ENCODE measurements at places on chromosomes 7 and 10.

GRCh38 chr10:14975672-14976273 is 16.6 kb downstream of the MEIG1 start:
- DNase-seq: no peak

DNA sequence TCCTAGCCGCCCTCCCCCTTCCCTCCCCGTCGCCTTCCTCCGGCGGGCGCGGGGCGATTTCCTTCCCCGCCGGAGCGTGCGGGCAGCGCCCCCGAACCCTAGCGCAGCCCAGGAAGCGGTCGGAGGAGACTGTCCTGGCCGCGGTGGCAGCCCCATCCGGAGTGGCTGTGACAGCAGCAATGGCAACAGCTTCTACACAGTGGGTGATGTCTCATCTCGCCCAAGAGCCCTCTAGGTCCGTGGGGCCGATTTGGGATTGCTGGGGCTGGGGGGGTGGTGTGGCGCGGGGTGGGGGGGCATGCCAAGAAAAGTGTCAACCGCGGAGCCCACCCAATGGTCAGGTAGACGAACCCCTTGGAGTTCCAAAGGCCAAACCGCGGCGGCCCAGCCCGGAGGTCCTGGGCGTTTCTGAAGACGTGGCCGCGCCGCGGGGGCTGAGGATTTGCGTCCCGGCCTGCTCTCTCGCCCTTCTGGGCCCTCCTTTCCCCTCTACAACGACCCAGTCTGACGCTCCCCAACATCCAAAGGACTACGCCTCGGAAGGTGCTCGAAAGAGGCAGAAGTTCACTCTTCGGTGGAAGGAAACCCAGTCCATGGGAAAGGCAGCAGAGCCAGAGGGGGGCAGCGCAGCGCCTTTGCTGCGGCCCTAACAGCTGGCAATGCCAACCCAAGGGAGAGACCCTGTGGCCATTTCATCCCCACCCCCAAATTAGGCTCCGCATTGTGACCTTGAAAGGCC is 603 bp upstream of the TWIST1 start:
- DNase-seq: no peak

DNA sequence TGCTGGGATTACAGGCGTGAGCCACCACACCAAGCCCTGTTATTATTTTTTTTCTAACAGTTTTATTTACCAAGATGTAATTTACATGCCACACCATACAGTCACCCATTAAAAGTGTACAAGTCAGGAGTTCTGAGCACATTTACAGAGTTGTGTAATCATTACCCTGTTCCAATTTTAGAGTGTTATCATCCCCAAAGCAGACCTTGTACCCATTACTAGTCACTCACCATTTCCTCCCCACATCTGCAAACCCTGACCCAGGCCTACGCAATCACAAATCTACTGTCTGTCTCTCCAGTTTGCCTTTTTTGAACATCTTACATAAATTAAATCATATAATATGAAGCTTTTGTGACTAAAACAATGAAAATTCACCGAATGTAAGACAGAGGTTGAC is 402.9 kb upstream of the FOXK1 start:
- no peak for DNase-seq

DNA sequence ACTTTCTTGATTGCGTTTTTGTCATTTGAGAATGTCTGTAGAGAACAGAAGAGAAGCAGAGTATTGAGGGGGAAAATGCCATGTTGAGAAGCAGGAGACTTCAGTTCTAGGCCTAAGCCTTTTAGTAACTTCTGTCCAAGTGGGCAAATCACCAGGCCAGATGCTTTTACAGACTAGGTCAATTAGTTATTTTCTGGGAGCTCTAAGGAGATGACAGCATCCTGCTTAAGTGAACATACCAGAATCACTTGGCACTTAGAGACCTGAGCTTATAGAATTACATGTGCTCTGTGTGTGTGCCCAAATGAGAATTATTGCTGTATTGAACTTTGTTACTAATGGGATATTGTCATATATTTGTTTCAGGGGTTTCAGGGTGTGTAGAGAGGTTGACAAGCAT is 24.0 kb downstream of the AGK start:
- no peak for DNase-seq

GRCh38 chr10:7293378-7293920 is 117.4 kb downstream of the SFMBT2 start:
- DNase-seq: no peak

DNA sequence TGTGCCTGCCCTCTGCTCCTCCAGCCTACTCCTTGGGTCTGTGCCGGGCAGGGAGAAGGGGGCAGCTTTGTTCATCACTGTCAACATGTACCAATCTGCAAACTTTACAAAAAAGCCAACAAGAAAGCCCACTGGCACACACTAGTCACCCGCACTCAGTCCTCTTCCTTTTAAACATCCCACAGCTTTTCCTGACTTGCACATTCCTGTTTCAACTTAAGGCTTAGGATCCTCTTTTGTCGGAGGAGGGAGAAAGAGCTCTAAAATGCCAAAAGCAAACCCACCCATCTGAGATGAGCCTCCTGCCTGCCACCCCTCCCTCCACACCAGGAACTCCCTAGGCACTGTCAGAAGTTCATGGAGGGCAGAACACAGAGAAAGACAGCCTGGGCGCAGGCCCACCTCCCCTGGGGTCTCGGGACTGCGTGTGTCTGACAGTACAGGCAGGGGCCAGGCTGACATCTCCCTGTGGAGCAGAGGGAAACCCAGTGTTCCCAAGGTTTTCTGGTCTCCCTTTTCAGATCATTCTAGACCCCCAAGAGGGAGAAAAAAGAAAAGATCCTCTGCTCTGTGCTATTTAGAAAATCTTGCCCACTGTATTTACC is 5.4 kb downstream of the PDIA4 start:
- no peak for DNase-seq

DNA sequence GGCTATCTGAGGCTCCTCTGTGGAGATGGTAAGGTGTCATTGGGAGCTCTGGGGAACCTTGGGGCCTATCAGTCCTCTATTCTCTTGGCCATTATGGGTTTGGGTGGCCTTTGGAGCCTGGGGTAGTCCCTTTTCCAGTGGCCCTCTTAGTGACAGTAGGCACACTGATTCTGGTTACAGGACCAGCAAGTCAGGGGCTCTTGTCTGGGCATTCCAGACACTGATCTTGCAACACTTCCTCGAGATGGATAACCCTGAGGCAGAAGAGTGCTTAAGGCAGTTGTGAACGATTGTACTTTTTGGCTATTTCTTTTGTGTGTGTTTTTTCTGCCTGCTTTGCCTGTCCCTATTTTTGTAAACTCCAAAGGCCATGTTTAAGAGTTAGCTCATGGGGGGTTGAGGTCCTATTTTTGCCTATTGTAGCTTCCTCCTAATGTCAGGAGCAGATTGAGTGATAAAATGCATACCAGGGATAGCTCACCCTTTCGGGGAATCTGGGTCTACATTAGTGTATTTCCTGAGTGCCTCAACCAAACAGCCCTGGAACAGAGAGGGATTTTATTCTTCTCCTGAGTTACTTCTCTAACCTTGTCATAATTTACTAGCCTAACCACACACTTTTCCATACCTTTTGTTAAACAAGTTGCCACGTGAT is 61.2 kb downstream of the PRKAR2B start:
- no peak for DNase-seq

GRCh38 chr7:53996876-53997275 is 545.3 kb upstream of the VSTM2A start:
- no peak for DNase-seq

DNA sequence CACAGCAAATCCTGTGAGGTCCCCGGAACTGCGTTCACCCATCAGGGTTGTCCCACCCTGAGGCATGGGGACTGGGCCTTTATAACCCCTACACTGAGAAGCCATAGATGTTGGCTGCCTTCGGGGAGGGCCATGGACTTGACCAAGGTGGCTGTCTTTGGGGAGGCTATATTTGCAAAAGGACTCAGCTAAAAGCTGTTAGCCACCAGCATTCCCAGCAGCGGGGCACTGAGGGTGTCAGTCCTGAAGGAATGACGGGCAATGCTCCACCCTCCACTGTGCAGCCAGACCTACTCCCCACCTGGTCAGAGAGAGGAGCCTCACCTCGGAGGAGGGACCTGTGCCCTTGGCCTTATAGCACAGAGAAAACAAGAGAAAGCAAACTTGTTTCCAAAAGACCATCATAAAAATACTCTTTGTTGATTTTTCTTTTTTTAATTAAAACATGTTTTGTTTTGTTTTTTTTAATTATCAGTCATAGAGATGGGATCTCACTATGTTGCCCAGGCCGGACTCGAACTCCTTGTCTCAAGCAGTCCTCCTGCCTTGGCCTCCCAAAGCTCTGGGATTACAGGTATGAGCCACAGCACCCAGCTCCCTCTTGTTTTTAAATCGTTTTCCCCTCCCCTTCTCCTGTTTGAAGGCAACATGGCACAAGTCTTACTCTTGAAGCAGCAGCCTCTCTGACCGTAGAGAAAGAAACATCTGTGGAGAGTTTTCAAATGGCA is 26.7 kb upstream of the CUX1 start:
- no peak for DNase-seq

DNA sequence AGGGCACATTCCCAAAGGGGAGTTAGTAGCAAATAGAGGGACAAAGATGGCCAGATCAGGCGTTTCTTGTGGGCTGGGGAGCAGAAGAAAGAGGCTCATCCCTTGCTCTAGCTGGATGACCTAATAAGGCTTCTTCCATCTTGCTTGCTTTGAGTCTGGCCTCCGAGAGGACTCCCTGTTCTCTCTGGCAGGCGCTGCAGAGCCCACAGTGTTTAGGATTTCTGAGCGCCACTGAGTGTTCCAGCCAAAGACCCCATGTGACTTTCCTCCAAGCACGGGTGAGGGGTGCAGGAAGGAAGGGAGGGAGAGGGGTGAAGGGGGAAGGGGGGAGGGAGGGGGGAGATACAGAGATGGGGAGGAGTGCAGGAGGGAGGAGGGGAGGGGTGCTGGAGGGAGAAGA is 203.8 kb upstream of the SVIL start:
- DNase-seq: no peak

DNA sequence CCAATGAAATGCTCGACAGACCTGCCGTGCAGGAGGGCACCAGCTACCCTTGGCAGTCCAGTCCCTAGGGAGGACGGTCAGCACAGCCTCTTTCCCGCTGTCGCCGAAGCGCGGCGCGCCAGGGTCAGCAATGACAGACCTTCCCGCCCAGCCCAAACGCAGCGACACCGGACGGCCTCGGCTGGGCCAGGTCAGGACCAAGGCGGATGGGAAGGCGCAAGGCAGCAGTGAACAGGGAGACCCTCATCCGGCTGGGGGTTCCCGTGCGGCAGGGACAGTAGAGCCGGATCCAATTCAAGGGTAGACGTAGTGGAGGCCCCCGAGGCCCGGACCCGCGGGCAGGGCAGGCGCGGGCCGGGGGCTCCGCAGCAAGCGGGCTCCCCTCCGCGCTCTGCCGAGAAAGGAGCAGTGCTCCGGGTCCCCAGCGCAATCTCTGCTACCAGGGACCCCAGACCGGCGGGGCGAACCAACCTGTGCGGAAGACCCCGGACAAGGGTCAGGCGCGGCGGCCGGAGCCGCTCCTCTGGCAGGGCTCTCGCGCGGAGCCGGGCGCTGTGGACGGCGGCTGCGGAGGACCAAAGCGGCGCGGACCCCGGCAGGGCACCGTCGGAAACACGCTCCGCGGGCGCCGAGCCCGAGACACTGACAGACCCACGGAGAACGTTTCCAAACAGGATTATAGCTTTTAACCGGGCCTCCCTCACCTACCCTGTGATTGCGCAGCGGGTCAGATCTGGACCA is at the start of gene SEC31B:
Gene SEC31B, minus strand, starts transcription at position 551 of the 741 bp plus-strand sequence. CDS start 2,909 bp downstream, outside the sequence.
- no peak for DNase-seq

- no peak for DNase-seq
Measured at GRCh38 chr7:763762-764161, 36.7 kb upstream of the PRKAR1B start.

DNA sequence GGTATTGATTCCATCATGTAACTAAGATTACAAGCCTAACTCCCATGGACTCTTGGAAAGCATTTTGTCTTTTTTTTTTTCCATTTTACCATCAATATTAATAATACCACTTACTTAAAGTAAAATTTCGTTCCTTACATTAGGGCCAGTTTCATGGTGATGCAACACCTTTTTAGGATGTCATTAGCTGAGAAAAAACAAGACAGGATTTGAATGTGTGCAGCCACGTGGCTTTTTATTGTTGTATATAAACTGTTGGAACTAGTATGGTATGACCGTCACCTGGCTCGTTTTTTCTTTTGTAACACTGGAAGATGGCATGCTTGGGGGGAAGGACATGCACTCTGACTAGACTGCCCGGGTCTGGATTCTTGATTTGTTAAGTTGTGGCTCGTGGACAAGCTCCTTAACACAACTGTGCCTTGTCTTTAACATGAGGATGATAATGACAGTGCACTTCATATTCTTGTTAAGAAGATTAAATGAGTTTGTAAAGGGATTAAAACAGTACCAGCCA is 42.1 kb downstream of the ARHGAP21 start:
- DNase-seq: no peak

GRCh38 chr7:48025624-48026023 is 3.3 kb downstream of the SUN3 start:
- DNase-seq: no peak

DNA sequence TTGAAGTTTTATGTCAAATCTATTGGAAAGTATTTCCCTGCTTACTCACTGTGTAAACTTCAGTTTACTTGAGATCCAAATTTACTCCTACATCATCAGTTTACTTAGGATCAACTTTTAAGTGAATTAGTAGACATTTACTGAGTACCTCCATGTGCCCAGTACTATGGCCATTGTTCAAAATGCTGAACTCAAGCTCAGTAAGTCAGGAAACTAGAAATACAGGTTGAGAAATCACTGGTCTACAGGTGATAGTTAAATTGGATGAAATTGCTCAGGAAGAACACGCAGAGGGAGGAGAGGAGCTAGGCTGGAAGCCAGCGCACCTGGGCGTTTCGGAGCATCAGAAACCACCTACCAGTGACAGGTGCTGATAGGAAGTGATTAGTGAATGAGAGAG is 25.5 kb upstream of the EBLN1 start:
- no peak for DNase-seq

- no peak for DNase-seq
Measured at GRCh38 chr10:113100281-113100680, 150.2 kb downstream of the TCF7L2 start.

- DNase-seq: no peak
Measured at GRCh38 chr7:371119-371778, 81.3 kb downstream of the FOXL3 start.

GRCh38 chr10:118308664-118309063 is 33.5 kb downstream of the FAM204A start:
- DNase-seq: no peak

GRCh38 chr7:4964506-4964905 is 5.5 kb upstream of the MMD2 start:
- DNase-seq: no peak

GRCh38 chr7:37390114-37390513 is 58.5 kb downstream of the ELMO1 start:
- DNase-seq: no peak

- peak; percentile 52 for DNase-seq
Measured at GRCh38 chr7:99997545-99998137, 17.8 kb upstream of the ZKSCAN1 start.

- no peak for DNase-seq
Measured at GRCh38 chr7:85688712-85689111, 501.9 kb upstream of the SEMA3D start.

- DNase-seq: no peak
Measured at GRCh38 chr7:43769791-43770465, 11.4 kb downstream of the BLVRA start.

- no peak for DNase-seq
Measured at GRCh38 chr10:129900825-129901224, 63.2 kb downstream of the EBF3 start.

GRCh38 chr10:74177140-74177677 is 26.2 kb downstream of the ADK start:
- peak; percentile 40 for DNase-seq
